ENCODE measurements at places on chromosomes 4 and X.

DNA sequence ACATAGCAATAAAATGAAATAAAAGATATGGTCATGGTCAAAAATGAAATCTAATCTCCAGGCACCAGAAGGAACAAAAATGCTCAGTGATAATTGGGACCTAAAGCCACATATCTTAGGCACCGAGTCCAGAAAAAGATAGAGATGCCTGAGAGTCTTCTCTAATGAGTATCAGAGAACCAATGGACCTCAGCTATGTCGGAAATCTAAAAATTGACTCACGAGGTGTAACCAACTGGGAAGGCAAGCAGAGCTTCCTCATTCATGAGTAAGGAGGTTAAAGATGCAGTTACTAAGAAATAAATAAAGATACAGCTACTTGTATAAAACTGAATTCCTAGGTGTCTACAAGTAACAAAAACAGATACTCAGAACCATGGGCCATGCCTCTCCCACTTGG, 72.1 kb downstream of the KLHL34 start:
- H3K27ac ChIP-seq, result no peak overlapping the region
- no peaks in the 10 kb centered on the region for H3K36me3 ChIP-seq
- H3K4me3 ChIP-seq, result no peak overlapping the region
- no peak for DNase-seq

DNA sequence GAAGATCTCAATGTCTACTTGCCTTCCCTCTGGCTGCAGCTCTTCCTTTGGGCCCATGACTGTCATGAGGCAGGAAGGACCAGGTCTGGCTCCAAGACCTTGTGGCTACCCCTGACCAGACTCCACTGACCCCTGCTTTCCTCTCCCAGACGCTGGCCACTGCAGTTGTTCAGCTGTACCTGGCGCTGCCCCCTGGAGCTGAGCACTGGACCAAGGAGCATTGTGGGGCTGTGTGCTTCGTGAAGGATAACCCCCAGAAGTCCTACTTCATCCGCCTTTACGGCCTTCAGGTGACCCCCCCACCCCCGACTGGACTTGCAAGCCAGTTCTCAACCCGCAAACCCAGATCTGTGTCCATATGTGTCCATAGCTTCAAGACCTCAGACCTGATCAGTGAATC, 535 bp downstream of the WAS start:
- peak; percentile 46 for DNase-seq
- H3K27ac ChIP-seq, result no peak overlapping the region
- no peaks in the 10 kb centered on the region for H3K4me1 ChIP-seq
- no peaks in the 10 kb centered on the region for H3K36me3 ChIP-seq
- H3K27me3 ChIP-seq, result no peaks in the 10 kb centered on the region

DNA sequence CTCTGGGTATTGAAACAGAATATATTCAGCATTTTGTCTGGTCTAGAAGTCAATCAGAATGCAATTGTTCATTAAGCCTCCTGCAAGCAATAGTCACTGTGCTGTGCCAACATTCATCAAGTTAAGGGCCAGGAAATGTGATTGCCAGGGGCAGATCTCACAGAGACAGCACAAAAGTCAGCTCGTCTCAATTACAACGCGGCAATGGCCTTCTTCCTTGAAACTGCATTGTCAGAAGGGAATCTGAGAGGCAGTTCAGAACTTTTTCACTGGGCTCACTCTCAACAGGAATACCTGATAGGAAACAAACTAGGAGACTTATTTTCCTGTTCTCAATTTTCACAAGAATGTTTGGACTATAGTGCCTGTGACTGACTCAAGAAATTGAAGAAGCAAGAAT, 131.1 kb upstream of the NR3C2 start:
- no peak for DNase-seq
- H3K4me3 ChIP-seq, result no peak overlapping the region
- no peak overlapping the region for H3K27ac ChIP-seq
- H3K36me3 ChIP-seq, result no peaks in the 10 kb centered on the region
- H3K27me3 ChIP-seq, result no peaks in the 10 kb centered on the region

GRCh38 chr4:137934911-137935310, 307.2 kb downstream of the SLC7A11 start:
- no peak for DNase-seq
- no peaks in the 10 kb centered on the region for H3K27me3 ChIP-seq
- no peak overlapping the region for H3K27ac ChIP-seq

DNA sequence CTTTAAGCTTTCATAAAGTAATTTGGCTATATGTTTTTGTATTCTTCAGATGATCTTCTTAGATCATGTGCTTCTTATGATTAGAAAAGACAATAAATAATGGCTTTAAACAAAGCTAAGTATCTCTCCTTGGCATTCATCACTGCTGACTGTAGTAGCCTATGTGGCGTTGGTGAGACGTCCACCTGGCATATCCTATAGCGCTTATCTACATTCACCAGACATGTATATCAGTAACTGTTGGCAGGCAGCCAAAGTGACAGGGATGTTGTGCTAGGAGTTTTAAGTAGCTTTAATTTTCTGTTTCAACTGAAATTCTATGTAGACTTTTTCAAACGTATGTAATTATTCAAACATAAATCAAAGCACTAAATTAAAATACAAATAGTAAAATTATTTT, 276.4 kb downstream of the IL15 start:
- H3K4me3 ChIP-seq, result no peak overlapping the region
- H3K27me3 ChIP-seq, result no peaks in the 10 kb centered on the region
- DNase-seq, result no peak
- H3K4me1 ChIP-seq, result no peaks in the 10 kb centered on the region
- H3K27ac ChIP-seq, result no peak overlapping the region

Measured in aorta (tissue), 5 donors.